Femur (tissue), 1 donor: ENCODE measurements at places on chromosomes 11 and 22.

GRCh38 chr22:41996826-41997225 lies 1.8 kb upstream of the WBP2NL start:
- DNase-seq = no peak

DNA sequence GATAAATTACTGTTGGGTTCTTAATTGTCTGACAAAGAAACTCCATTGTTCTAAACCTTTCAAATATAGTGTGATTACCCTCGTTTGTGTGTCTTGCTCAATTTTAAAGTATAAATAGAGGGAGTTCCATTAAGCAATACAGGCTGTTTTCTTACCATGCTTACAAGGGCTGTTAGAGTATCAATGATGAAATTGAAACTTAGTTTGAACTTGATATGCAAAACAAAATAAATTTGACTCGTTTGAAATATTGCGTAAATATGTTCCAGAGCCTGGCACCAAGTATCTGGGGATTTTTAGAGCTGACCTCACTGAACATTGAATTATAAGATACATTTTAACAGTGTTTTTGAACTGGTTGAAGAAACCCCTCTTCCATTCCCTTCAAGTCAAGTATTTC lies 31.7 kb downstream of the TEAD1 start:
- DNase-seq = no peak

GRCh38 chr11:61871158-61871597 lies 20.2 kb downstream of the FADS3 start:
- DNase-seq = peak; percentile 89

- no peak for DNase-seq
Observed at GRCh38 chr11:4560467-4560866, 15.5 kb downstream of the OR52M1 start.

DNA sequence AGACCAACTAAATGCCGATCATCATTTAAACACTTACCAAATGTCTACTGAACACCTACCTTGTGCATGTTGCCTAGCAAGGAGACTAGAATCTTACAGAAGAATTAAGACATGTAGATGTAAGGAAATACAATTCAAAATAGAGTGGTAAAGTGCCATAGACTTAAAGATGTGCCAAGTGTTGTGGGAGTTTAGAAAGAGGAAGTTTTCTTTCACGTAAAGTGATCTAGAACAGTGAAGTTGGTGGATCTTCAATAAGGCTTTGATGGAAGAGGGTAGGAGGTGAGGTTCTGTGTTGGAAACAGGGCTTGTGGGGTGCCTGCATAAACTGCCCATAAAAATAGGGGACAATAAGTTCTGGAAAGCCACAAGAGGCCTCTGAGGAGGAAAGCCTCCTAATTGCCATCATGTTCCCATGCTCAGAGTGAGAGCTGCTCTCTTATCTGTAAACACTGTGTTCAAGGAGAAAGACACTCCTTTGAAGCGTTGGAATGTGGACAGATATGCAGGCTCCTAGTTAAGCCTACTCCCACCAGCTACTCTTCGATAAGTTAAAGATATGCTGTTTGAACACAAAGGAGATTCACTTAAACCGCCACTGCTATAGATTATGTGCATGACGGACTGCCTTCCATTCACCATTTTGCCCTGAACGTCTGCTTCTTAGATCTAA lies 66.7 kb downstream of the HSD17B12 start:
- no peak for DNase-seq

GRCh38 chr11:91837411-91838330 lies 386.9 kb upstream of the FAT3 start:
- no peak for DNase-seq

GRCh38 chr11:83921447-83922192 lies 635.5 kb upstream of the CCDC90B start:
- DNase-seq = no peak

DNA sequence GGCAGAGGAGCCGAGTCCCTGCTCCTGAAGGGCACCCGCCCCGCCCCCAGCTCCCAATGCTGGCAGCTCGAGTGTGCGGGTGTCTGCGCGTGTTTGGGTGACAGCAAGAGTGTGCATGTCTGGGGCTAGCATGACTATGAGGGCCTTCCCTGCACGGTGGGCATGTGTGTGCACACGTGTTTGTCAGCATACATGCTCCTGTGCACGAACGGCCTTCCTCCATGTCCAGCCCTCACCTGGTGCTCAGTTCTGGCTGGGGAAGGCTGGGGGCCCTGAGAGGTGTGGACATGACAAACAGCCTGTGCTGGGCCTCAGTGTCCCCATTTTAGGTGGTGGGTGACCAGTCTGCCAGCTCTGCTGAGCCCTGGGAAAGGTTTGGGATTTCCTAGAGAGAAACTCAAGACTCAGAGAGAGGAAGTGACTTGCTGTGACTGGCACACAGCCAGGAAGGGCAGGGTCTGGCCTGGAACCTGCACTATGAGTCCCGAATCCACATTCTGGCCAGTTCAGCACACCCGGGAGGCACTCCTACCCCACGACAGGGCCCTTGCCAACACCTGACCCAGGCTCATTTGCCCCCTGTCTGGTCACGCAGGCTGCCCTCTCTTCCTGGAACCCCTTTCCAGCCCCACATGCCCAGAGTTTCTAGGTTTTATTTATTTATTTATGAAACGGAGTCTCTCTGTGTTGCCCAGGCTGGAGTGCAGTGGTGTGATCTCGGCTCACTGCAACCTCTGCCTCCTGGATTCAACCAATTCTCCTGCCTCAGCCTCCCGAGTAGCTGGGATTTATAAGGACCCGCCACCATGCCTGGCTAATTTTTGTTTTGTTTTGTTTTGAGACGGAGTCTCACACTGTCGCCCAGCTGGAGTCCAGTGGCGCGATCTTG lies 3.3 kb upstream of the SHISA8 start:
- DNase-seq = peak; percentile 76

- no peak for DNase-seq
Observed at GRCh38 chr11:105132716-105133511, 6.7 kb downstream of the CARD18 start.

DNA sequence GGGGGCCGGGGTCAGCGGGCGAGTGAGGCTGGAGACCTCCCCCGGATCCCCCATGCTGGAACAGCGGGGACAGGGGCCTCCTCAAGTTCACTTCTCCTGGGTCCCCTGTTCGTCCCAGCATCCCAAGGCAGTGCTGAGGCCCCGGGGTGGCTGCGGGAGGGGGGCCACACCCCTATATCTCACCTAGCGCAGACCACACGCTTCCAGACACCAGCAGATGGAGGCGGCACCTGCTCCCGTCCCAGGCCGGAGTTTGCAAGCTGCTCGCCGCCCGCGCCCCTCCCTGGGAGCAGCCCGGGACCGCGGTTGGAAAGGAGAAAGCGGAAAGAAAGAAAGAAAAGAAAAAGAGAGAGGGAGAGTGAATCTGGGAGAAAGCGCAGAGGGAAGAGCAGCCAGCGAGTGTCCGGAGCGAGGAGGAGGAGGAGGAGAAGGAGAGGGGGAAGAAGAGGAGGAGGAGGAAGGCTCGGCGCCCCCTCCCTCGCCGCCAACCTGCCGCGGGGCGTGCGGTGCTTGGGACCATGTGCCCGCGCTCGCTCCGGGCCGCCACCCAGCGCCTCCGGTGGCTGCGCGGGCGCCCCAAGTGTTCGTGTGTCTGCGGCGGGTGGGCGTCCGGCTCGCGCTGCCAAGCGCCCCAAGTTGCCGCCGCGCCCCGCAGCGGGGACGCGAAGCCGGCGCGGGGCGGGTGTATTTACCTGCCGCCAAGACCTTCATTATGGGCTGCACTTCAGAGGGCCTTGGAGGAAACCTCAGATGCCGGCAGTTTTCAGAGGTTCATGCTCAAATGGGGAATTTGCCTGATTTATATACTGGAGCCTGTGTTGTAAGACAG lies at the start of gene LIF:
Gene LIF (minus strand): TSS at position 775 of the 829 bp plus-strand sequence. CDS start 64 bp downstream, at position 711.
- DNase-seq = peak; percentile 44

GRCh38 chr11:30489076-30489475 lies 97.1 kb downstream of the MPPED2 start:
- no peak for DNase-seq

DNA sequence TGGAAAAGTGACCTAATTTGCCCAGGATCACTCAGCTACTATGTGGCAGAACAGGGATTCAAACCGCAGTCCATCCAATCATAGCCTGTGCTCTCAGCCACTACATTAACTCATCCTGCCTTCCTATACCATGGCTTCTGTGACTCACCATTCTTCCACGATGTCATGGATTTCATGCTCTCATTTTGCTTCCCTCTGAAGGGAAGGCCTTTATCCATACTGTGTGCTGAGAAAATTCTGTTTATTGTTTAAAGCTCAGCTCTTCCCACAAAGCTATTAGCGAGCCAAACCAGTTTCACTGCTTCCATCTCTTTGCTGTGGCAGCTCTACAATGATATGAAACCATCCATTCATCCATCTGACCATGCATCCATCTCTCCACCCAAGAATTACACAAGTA lies 289.9 kb downstream of the TENM4 start:
- no peak for DNase-seq

DNA sequence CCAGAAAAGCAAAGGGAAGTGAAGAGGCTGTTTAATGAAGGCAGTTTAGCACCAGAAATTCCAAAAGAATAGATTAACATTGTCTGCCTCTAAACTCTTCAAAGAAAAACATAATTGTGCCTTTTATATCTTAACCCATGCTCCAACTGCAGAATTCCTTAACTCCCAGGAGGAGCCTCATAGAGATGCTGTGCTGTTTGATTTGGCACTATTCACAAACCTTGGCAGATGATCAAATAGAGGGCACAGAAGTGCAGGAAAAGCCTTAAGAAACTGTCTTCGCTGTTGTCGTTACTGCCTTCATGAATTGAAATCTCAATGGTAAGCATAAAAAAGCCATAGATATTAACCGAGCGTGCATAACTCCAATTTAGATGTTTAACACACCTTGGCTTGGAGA lies 124.1 kb upstream of the MPPED2 start:
- DNase-seq = no peak

- no peak for DNase-seq
Observed at GRCh38 chr11:81000735-81001134, 1559.9 kb upstream of the TENM4 start.

GRCh38 chr11:132430429-132431062 lies 1060.1 kb downstream of the NTM start:
- peak; percentile 29 for DNase-seq

GRCh38 chr11:10641177-10641911 lies 52.2 kb downstream of the IRAG1 start:
- DNase-seq = no peak

- DNase-seq = no peak
Observed at GRCh38 chr11:70471254-70471653, 72.9 kb downstream of the CTTN start.

- no peak for DNase-seq
Observed at GRCh38 chr11:2027708-2028107, 30.1 kb upstream of the H19 start.

DNA sequence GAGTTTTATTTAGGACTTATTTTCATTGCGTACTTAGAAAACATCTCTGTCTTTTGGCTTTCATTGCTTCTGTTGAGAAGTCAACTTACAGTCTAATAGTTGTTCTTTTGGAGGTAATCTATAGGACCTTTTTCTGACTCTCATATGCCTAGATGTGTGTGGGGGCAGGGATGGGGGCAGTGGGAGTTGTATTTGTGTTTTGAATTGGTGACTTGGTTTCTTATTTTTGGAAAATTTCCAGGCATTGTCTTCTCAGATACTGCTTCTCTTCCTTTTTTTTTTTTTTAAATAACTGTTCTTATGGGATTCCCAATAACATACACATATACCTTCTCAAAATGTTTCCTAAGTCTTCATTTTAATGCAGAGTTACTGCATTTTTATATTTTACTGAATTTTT lies 58.0 kb downstream of the FAR1 start:
- no peak for DNase-seq

GRCh38 chr22:22799561-22799960 lies 88.1 kb upstream of the IGLL5 start:
- no peak for DNase-seq

DNA sequence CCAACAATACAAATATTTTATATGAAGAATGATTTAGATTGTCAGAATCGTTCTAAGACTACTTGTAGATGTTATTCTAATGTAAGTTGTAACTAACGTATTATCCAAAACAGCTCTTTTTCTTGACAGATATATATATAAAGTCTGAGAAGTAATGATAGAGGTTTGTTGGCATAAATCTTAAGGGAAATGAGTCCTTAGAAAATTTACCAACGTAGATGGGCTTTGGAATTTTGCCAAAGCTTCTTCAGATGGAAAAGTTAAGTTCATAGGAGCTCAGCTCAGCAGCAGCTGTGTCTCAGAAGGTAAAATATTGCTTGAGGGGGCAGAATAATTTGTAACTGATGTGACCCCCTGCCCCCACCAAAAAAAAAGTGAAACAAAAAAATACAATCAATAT lies 66.7 kb downstream of the BID start:
- DNase-seq = no peak

DNA sequence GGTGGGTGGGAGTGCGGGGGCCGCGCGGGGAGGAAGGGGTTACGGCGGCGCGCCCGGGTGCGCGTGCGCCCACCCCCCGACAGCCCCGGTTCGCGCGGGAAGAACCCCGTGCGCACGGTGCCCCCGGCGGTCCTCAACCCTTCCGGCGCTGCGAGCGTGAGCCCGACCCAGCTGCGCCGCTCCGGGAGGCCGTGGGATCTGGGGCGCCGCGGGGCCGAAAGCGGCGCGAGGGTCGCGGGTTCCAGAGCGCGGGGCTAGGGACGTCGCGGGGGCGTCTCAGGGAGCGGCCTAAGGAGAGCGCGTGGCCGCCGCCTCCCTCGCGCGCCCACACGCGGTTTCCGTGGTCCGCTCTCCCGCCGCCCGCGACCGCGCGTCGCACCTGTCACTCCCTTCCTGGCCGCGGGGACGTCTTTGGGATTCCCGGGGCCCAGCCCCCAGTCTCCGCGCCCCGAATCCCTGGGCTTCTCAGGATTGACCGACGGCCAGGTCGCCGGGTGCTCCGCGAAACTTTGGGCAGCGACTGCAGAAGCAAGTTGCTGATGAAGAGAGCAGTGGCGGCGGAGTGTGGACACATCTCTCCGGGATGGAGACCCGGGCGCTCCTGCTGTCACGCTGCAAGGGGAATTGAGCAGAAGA lies 582 bp downstream of the SREBF2 start:
- DNase-seq = peak; percentile 57

GRCh38 chr11:115112754-115113153 lies 391.5 kb downstream of the CADM1 start:
- DNase-seq = no peak

- DNase-seq = peak; percentile 46
Observed at GRCh38 chr22:36762687-36763260, 13.1 kb downstream of the IFT27 start.

DNA sequence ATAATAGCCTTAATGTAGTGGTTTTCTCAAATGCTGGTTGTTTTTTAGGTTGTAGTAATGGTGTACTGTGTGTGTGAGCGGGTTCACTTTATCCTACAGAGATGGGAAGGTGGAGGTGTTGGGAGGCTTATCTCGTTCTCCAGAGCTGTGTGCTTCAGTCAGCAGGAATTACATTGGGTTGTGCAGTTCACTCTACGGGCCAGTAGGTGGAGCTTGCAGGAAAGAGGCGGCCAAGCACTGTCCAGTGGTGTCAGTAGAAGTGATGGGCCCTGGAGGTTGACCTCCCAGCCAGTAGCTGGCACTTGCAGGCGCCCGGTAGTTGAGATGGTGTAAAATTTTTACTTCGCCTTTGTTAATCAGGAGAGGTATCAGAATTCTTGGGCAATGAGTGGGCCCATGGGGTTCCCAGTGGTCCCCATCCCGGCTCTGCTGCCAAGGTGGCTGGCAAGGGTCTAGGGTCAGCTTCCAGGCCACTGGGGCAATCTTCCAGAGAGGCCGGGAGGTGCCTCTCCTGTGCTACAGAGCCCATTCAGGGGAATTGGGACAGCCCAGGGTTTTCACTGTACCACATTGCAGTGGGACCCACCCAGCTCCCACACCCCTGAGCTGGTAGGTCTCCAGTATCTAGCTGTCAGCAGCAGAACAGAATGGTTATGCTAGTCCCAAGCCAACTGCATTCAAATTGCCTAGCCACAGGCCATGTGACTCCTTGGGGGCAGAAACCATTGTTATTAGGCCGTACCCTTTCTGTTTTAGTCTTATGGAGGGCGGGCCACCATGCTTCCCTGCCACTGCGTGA lies 43.9 kb downstream of the BIRC2 start:
- DNase-seq = peak; percentile 42
